Naive B cell (primary cell): ENCODE measurements at places on chromosomes 11 and 22.
A peak's percentile ranks its signal among the peaks of the same experiment; 100 is the strongest.

DNA sequence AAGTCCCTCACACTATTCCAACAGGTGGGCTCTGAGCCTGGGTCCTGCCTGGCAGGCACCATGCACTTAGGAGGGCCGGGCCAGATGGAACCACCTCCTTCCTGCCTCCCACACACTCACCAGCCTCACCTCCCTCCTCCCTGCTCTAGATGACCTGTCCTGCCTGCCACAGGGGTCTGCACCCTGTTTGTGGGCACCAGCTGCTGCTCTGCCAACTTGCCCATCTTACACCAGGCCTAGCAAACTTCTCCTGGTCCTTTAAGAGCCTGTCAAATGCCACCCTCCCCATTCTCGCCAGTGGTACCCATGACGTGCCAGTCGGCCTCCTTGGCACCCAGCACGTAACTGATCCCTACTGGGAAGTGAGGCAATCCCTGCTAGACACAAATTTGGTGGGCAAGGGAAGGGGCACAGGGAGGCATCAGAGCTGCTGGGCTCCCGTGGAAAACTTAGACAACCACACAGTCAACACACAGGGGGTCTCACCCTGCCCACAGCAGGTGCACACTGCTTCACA, 3.1 kb downstream of the MOB2 start:
- DNase-seq = no peak

GRCh38 chr11:65642014-65642671, 4.2 kb downstream of the SIPA1 start:
- DNase-seq = no peak

GRCh38 chr22:28589102-28589750, 90.4 kb downstream of the TTC28 start:
- DNase-seq = no peak

DNA sequence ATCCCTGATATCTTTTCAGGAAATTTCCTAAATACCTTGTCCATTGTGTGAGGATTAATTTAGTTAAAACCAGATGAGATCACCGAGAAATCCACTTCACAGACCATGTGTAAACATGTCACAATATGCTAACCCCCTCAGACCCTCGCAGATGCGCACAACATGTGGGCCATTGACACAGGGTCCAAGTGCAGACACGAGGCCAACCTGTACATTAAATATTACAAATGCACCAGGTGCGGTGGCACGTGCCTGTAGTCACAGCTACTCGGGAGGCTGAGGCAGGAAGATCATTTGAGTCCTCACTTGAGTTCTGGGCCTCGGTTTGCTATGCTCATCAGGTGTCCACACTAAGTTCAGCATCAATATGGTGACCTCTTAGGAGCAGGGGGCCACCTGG, 9.9 kb upstream of the TMPRSS4 start:
- no peak for DNase-seq

- no peak for DNase-seq
These were observed 928 bp downstream of the FBXO7 start for GRCh38 chr22:32475468-32476010.

DNA sequence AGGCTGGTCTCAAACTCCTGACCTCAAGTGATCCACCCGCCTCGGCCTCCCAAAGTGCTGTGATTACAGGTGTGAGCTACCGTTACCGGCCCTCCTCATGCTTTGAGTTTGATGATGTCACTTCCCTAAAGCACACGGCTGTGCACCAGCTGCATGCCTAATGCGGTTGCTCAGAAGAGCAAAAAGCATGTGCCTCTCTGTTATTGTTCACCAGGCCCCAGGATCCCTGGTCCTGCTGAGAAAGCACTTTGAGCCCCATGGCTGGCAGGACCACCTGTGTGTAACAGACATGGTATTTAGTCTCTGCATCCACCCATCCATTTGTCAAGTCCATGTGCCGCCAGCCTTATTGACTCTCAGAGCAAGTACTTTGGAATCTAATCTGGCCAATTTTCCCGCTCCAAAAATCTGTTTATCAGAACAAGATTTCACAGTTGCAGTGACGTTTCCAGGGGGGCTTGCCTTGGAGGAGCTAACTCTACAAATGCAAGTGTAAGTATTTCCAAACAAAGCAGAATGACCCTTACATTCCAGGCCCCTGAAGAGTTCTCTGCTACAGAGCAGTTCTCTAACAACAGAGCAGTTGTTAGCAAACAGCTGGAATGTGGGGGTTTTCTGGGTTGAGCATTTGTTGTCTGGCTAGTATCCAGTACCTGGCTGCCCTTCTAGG, 89.4 kb downstream of the LDLRAD3 start:
- no peak for DNase-seq

DNA sequence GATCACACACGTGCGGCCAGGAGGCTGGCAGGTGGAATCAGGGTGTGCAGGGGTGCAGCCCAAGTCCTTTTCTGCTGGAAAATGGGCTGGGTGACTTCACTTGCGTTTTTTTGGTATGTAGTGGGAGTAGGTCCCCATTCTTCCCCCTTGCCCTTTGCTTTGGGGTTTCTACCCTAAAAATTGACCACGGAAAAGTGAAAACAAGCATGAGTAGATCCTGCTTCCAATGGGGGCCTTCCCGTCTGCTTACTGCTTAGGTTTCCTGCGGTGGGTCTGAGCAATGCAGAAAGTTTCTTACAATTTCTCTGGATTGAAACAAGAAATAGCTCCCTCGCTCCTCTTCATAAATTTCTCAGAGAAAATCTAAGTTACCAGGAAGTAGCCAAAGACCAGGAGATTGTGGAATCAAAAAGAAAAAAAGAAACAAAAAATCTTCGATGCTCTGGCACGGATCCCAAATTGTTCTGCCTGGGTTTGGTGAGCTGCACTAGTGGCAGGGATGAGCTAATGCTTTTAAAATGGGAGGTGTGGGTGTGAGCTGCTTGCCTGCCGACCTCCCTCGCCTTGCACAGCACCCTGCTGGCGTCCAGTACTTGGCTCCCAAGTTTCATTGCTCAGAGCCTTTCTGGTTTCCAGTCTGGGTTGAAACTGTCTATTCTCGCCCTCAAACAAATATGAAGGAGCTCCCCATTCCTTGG, 2.4 kb downstream of the TIMP3 start:
- DNase-seq = no peak

GRCh38 chr22:39703928-39704639, 133.5 kb downstream of the CACNA1I start:
- DNase-seq = no peak

GRCh38 chr11:36251823-36252222, 37.4 kb downstream of the COMMD9 start:
- no peak for DNase-seq

GRCh38 chr11:128723531-128723930, 29.7 kb downstream of the FLI1 start:
- DNase-seq = no peak

DNA sequence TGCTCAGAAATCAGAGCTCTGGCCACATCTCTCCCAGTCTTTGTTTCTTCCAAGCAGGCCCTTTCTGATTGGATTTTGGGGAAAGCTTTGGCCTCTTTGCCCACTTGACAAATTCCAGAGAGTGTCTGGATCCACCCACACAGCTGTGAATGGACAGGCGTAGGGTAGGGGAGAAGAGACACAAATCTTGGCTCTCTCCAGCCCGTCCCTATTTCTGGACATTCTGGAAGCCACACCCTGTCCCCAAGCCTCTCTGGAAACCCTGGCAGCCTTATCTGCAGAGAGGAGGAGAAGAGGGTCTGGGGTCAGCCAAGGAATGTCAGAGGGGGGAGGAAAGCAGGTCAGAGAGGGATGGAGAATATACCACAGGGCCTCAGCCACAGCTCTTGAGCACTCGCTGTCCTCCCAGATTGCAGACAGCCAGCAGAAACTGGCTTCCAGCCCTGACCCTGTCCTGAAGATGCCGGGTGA, 59.5 kb upstream of the WNT11 start:
- DNase-seq = no peak

DNA sequence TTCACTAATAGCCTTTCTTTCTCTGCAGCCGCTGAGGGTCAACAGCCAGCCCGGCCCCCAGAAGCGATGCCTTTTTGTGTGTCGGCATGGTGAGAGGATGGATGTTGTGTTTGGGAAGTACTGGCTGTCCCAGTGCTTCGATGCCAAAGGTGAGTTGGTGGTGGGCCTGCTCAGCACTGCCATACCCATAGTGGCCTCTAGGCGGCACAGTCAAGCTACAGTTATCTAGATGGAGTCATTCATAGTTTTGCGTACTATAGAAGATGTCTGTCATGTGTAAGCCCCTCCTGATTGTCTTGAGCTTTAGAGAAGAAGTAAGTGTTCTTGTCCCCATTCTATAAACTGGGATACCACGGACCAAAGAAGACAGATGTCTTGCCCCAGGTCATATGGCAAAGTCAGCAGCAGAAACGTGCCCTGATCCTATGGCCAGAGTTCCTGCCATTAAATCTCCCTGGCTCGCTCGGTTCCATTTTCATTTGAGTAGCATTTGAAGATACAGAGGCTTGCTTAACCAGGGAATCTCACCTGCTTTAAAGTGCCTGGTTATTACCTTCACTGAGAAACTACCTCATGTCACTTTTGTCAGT, 42.1 kb upstream of the CRTAM start:
- peak; percentile 49 for DNase-seq

- no peak for DNase-seq
These were observed 390.4 kb downstream of the INSC start for GRCh38 chr11:15505155-15505554.

DNA sequence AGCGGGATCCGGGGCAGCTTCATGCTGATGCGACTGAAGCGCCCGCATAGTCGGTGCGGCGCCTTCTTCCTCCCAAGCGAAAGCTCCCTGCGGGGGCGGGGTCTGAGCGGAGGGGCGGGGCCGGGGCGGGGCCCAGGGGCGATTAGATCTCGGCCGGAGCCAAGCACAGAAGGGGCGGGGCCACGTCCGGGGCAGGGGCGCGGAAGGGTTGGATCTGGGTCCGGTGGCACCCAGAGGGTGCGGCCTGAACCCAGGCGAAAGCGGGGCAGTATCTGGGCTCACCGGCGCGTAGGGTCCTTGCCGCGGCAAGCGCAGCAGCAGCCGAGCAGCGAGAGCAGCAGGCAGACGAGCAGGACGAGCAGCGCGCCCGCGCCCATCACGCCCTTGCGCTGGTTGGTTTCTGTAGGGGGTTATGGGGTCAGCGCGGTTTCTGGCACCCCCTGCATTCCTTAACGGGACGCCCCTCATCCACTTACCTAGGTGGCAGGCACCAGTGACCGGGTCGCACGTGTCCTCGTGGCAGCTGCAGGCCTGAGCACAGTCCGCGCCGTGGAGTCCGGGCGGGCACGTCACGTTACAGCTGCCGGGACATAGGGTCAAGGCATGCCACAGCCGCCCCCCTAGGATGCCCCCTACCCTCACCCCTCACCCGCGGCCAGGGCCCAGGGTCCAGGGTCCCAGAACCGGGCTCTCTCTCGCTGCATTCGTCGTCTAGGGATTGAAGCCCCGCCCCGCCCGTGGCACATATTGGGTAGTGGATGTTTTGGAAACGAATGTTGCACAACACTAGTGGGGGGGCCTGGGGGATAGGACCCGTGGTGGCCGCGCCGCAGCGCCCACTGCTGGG, 8.1 kb downstream of the SCARF2 start:
- DNase-seq = peak; percentile 74

DNA sequence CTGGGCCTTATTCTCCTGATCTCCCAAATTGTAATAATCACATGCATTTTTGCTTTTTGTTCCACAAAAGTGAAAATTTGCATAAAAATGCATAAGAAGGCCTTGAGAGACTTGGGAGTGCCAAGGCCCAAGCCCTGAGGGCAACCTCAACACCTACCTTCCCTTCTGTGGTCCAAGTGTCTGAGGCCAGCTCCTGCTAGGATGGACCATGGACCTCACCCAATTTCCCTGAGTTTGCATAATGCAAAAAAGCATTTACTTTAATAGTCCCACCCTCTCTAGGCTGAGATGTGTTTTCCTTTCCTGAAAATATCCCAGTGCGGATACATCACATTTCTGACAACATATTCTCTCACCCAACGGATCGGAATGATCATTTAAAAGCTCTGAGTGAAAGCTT, 194.1 kb upstream of the TENM4 start:
- no peak for DNase-seq

- no peak for DNase-seq
These were observed 22.7 kb downstream of the CELSR1 start for GRCh38 chr22:46514592-46515207.

GRCh38 chr22:32342977-32343376, 14.7 kb upstream of the RFPL3 start:
- no peak for DNase-seq
